ENCODE measurements at places on chromosomes 4 and X. TPM values are rescaled to one million over a fixed set of nuclear protein-coding genes. Genes with fewer than 3 reads are reported as not detected.
A peak's percentile ranks its signal among the peaks of the same experiment; 100 is the strongest.

The SEC24B gene
- 29.5 TPM for total RNA-seq

The GPR82 gene
- 0.33 TPM for total RNA-seq

The TKTL2 gene
- not detected for total RNA-seq

The UNC5C gene
- not detected for total RNA-seq

The EIF2S3 gene
- 194 TPM for total RNA-seq

The ELF2 gene
- 46.2 TPM for total RNA-seq

DNA sequence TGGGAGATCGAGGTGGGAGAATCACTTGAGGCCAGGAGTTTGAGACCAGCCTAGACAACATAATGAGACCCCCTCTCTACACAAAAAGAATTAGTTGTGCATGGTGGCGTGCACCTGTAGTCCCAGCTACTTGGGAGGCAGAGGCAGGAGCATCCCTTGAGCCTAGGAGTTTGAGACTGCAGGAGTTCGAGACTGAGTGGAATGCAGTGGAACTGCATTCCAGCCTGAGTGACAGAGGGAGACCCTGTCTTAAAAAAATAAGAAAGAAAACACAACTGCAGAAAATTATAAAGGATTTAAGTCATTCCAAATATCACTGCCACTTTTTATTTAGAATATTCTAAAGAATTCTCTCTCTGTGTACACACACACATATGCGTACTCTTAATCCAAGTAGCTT is 18.4 kb downstream of the HPRT1 start:
- no peak for DNase-seq
- H3K4me3 ChIP-seq: no peak overlapping the region
- no peaks in the 10 kb centered on the region for H3K27me3 ChIP-seq

- no peaks in the 10 kb centered on the region for H3K4me1 ChIP-seq
- H3K4me3 ChIP-seq: no peak overlapping the region
- no peak for DNase-seq
- no peak overlapping the region for H3K27ac ChIP-seq
- H3K36me3 ChIP-seq: no peaks in the 10 kb centered on the region
- no peaks in the 10 kb centered on the region for H3K27me3 ChIP-seq
Observed at GRCh38 chrX:84909151-84909550, 94.5 kb upstream of the APOOL start.

GRCh38 chr4:23232987-23233386 is 540.2 kb downstream of the GBA3 start:
- no peak overlapping the region for H3K4me3 ChIP-seq
- H3K36me3 ChIP-seq: no peaks in the 10 kb centered on the region
- no peaks in the 10 kb centered on the region for H3K4me1 ChIP-seq
- no peak overlapping the region for H3K27ac ChIP-seq
- no peak for DNase-seq
- H3K27me3 ChIP-seq: no peaks in the 10 kb centered on the region

- H3K27ac ChIP-seq: no peak overlapping the region
- H3K36me3 ChIP-seq: no peaks in the 10 kb centered on the region
- H3K4me3 ChIP-seq: no peak overlapping the region
- H3K4me1 ChIP-seq: no peaks in the 10 kb centered on the region
- DNase-seq: no peak
- H3K27me3 ChIP-seq: peaks cover 16% of the 10 kb centered on the region
Observed at GRCh38 chr4:151460434-151460833, 51.5 kb downstream of the FHIP1A start.

DNA sequence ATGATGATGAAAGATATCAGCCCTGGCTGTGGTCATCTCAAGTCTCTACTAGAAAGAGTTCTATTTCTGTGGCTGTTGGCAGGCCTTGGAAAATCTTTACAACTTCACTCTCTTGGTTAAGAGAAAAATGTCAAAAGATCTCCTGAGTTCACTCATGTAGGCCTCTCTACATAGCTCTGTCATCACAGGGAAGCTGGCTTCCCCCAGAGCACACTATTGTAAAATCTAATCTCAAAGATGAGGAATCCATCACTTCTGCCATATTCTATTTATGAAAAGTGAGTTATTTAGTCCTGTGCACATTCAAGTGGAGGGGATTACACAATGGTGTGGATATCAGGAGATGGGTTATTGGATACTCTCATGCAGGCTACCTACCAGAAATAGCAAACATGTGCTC is 388.4 kb upstream of the HS3ST1 start:
- no peaks in the 10 kb centered on the region for H3K4me1 ChIP-seq
- no peak for DNase-seq
- H3K27me3 ChIP-seq: no peaks in the 10 kb centered on the region
- no peaks in the 10 kb centered on the region for H3K36me3 ChIP-seq
- H3K4me3 ChIP-seq: no peak overlapping the region

DNA sequence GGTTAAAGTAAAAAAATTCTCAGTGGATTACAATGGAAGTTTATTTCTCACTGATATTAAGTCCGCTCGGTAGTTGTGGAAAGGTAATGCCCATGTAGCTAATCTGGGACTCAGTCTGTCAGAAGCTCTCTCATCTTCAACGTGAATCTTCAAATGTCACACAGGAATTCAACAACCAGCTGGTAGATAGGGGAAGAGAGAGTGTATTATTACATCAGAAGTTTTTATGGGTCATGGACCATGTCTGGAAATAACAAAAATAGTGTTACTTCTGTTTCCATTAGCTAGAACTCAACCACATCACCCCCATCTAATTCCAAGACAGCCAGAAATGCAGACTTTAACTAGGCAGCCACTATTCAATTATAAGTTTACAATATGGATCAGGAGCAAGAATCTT is 506.1 kb upstream of the HTR2C start:
- H3K4me1 ChIP-seq: no peaks in the 10 kb centered on the region
- DNase-seq: no peak
- peaks cover 6% of the 10 kb centered on the region for H3K36me3 ChIP-seq
- H3K27me3 ChIP-seq: peaks cover 3% of the 10 kb centered on the region
- H3K27ac ChIP-seq: no peak overlapping the region

DNA sequence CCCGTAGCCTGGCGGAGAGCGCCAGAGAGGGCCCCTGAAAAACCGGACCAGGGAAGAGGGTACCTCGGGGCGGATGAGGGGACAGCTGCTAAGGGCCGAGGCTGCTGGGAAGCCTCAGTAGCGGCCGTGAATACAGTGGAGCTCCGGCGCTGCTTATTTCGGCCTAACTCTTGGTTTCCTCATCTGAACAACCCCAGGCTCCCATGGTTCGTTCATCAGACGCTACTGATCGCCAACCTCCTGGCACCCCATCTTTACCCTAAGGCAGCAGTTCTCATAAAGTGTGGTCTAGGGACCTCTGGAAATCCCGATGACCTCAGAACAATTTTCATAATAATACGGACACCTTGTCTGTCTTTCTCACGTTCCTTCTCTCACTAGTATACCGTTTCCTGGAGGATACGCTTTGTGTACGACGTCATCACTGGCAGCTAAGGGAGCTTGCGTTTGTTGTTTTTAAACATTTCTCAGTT is 645 bp upstream of the RAB28 start:
- peak overlapping the region; percentile 94 for H3K4me3 ChIP-seq
- peak overlapping the region; percentile 93 for H3K27ac ChIP-seq
- H3K36me3 ChIP-seq: no peaks in the 10 kb centered on the region
- DNase-seq: no peak
- H3K4me1 ChIP-seq: peaks cover 19% of the 10 kb centered on the region
- H3K27me3 ChIP-seq: peaks cover 14% of the 10 kb centered on the region

GRCh38 chr4:8508266-8508665 is 67.7 kb downstream of the TRMT44 start:
- H3K27me3 ChIP-seq: no peaks in the 10 kb centered on the region
- H3K4me3 ChIP-seq: no peak overlapping the region
- H3K36me3 ChIP-seq: no peaks in the 10 kb centered on the region
- DNase-seq: no peak
- no peak overlapping the region for H3K27ac ChIP-seq

Measured in natural killer cell treated with Interleukin-12 subunit alpha and Interleukin-12 subunit beta and Interleukin-15 and Interleukin-18, amount 100 ng/mL, for 72 hours (primary cell).